ENCODE measurements at places on chromosomes 5 and 9.

GRCh38 chr5:32126691-32127090 is 47.4 kb downstream of the GOLPH3 start:
- DNase-seq, result no peak

- no peak for DNase-seq
Measured at GRCh38 chr5:14211818-14212803, 69.0 kb downstream of the TRIO start.

- no peak for DNase-seq
Measured at GRCh38 chr9:76162086-76162730, 232.0 kb downstream of the RFK start.

DNA sequence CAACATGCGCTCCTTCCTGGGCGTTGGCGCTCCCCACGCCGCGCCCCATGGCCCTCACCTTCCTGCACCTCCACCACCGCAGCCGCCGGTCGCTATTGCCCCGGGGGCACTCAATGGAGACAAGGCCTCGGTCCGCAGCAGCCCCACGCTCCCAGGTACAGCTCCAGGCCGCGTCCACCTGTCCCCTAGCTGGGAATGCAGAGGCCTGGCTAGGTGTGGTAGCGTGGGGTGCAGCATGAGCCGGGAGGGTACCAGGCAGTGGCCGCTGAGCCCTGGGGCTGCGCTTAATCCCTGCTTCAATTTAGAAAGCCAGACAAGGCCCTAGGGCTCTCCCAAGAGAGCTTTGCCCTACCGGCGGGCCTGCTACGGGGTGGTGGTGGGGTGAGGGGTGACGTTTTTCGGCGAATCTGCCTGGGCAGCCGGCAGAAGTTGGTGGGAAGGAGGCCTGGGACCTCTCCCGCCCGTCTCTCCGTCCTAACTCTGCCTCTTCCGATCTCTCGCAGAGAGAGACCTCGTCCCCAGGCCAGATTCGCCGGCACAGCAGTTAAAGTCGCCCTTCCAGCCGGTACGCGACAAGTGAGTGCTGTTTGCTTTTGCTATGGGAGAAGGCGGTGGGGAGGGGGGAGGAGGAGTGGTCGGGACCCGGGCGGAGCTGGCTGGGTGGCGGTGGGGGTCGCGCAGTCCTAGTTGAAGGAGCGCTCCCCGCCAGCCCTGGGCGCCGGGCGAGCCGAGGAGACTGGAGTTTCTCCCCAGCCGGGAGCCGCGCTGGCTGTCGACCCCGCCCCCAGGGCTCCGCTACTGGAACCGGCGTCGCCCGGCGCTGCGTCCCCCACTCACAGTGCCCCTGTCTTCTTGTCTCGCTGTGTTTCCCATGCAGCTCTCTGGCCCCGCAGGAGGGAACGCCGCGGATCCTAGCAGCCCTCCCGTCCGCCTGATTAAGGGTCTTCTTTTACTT is 4.8 kb downstream of the IRX1 start:
- DNase-seq, result no peak

DNA sequence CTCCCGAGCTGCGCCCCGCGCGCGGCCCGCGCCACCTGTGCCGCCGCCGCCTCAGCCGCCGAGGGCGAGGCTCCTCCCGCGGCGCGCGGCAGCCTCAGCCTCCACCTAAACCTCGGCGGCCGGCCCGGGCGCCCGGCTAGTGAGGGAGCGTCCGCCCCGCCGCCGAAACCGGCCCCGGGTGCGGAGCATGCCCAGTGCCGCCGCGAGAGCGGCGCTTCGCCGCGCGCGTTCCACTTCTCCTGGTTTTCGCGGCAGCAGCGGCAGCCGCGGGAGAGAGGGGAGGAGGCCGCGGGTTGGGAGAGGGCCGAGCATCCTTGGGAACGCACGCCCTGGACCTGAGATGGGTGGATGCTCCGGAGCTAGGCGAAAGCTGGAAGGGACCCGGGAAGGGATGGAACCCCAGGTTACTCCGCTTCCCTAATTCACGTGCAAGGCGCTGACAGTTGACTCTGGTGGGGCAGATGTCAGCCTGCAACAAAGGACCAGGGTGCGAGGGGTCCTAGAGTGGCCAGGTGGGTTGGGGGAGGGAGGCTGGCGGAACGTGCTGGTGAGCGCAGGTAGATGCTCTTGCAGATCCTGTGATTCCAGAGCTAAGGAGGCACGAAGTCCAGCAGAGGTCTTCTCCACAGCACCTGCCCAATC is at the start of gene CTNND2:
Gene CTNND2, minus strand, starts transcription at position 182 of the 642 bp plus-strand sequence. CDS start 593 bp downstream, outside the sequence.
- DNase-seq, result no peak

- no peak for DNase-seq
Measured at GRCh38 chr9:10252174-10252573, 360.6 kb downstream of the PTPRD start.

- DNase-seq, result no peak
Measured at GRCh38 chr5:37665272-37665671, 174.6 kb downstream of the GDNF start.

DNA sequence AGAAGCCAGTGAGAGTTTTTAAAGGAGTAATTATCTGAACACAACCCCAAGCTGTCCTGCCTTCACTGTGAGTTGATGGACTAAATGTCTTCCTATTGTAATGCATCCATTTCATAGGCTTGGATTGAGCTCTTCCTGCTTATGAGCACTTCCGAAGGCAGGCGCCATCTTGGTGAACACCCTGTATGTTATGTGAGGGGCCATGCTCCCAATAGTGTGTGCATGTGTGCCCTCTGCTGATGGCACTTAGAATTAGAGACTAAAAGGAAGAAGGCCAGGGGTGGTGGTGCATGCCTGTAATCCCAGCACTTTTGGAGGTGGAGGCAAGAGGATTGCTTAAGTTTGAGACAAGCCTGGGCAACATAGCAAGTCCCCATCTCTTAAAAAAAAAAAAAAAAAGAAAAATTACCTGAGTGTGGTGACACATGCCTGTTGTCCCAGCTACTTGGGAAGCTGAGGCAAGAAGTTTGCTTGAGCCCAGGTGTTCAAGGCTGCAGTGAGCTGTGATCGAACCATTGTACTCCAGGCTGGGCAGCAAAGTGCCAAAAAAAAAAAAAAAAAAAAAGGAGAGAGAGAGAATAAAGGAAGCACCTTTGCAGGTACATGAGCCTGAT is 65.0 kb downstream of the C9orf152 start:
- no peak for DNase-seq
